ENCODE measurements at places on chromosomes 1 and 21.

GRCh38 chr1:155123801-155124200, 3.9 kb upstream of the EFNA1 start:
- no peak for DNase-seq

DNA sequence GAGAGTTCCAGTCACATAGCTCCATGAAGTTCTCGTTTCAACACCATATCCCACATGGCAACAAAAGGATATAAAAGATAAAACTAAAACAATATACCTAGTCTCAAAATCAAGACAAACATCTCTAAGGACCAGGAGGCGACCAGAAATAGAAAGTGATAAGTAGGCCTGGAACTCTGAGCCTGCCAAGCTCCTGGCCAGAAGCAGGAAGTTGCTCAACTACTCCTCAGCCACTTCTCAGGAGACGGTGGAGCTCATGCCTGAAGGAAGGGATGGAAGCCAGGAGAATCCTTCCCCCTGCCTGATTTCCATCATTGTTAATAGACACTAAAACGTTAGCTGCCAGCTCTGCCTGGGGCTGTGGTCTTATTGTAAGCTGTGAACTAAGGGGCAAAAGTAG, 94.7 kb downstream of the DISP1 start:
- DNase-seq = no peak

DNA sequence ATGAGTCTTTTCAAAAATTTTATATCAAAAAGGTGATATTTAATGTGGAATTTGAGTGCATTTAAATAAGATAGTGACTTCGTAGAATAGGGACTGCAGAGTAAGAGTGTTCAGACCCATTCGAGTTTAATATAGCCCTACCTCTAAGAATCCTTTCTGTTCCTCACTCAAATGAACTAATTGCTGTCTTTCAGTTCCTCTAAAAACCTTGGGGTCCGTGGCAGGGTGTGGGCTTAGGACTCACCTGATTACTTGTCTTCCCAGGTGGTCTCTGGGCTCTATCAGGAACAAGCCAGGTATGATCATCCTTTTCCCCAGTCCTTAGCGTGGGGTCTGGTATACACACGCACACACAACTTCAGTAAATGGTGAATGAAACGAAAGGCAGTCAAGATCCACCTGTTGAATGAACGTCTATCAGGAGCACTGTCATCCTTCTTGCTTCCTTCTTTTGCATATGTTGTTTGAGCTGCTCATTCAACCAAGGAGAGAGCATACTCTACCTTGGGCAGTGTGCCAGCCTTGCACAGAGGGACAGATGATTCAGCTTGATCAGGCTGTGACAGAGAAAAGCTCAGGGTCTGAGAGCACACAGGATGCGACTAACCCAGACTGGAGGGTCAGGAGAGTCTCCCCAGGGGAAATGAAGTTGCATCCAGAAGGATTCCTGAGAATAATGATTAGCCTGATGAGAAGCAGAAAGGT, 1.2 kb upstream of the RNF11 start:
- peak; percentile 67 for DNase-seq

DNA sequence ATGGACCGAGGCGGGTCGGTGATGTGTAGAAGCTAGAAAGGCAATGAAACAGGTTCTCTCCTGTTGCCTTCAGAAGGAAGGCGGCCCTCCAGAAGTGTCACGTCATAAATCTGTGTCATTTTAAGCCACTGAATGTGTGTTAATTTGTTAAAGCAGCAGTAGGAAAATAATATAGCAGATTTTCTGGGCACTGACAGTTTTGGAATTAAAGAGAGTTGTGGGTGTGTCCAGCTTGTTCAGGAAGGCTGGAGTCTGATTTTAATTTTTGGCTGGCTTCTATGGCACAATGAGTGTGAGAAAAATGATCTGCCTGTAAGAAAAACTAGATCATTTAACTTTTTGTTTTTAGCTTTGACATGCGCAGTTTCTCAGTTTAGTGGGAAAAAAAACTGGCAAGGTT, 177.3 kb downstream of the EDEM3 start:
- DNase-seq = no peak

DNA sequence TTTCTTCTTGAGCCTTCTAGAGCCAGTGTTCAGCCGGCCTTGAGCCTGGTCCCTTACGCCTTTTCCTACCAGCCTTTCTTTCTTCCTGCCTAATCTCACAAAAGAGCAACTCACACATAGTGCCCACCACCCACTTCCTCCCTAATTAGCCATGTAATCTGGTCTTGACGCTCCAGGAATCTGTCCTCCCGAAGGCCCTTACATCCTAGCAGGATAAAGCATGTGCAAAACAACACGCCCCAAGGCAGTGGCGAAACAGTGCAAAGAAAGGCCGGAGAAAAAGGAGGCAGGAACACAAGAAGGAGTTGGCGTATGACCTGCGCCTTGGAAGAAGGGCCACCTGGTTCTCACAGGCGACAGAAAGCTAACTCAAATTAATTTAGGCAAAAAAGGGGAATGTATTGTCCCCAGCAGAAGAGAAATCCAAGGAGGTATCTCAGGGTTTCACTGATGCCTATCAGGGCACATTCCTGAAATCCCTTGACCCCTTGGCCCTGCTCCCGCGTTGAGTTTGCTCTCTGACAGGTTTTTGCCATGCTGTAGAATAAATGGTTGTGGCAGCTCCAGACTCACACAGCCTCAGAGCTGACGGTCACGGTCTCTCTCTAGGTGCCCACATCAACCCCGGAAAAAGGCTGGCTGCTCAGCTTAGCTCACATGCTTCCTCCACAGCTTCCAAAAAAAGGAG, 79.0 kb downstream of the ZNF281 start:
- no peak for DNase-seq

- DNase-seq = no peak
These were observed 9.2 kb downstream of the MX2 start for GRCh38 chr21:41370840-41371684.

GRCh38 chr1:117124661-117125060, 3.1 kb upstream of the TRIM45 start:
- DNase-seq = no peak

DNA sequence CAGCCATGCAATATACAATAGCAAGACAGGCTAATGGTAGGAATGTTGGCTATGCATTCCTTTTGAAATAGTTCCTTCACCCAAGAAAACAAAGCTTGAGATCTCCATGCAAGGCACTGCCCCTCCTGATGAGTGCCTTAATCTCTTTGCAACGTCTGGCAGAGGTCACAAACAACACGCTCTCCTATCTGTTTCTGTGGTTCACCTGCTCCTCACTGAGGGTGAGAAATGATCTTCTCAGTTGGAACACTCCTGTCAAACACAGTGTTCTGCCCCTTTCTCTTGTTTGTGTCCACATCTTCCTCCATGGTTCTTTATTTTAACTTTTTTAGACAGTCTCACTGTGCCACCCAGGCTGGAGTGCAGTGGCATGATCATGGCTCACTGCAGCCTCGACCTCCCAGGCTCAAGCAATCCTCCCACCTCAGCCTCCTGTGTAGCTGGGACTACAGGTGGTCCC, 21.2 kb upstream of the XPR1 start:
- DNase-seq = no peak

- DNase-seq = no peak
These were observed 13.1 kb downstream of the IL6R start for GRCh38 chr1:154418062-154418921.

DNA sequence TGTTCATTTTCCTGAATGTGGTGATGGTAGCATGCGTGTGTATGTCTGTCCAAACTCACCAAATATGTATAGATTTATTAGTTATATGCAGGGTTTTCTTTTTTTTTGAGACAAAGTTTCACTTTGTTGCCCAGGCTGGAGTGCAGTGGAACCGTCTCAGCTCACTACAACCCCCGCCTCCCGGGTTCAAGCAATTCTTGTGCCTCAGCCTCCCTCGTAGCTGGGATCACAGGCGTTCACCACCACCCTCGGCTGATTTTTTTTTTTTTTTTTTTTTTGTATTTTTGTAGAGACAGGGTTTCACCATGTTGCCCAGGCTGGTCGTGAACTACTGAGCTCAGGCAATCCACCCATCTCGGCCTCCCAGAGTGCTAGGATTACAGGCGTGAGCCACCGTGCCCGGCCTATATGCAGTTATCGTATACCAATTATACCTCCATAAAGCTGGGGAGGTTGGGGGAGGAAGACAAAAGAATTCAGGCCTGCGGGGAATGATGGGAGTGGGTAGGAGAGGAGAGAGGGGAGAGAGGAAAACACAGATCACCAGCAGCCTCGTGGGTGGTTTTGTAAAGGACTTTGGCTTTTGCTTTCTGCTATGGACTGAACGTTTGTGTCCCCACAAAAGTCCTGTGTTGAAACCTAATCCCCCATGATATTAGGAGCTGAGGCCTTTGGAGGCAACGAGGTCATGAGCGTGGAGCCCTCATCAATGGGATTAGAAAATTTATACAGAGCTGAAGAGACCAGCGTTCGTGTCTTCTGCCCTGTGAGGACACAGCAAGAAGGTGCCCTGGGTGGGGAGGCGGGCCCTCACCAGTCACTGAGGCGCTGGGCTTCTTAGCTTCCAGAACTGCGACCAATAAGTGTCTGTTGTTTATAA, 4.4 kb upstream of the HNRNPU start:
- DNase-seq = no peak
